ENCODE measurements at places on chromosomes 6 and 20.
A peak's percentile ranks its signal among the peaks of the same experiment; 100 is the strongest.

DNA sequence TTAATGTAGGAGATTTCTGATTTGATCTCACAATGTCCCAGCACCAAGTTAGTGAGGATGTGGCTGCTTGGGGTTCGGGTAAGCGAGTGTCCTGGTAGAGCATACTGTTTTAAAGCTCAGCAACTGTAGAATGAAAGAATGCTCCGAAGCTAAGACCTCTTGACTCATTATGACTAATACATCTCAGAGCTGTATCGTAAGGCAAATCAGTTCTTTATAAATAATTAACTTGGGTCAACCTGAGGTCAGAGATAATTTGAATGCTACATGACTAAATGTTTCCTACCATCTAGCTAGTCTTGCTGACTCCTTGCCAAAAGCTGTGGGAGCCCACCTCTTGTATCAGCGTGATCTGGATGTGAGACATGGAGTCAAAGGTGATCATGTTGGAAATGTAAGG lies 128.8 kb upstream of the PDE7B start:
- no peak for DNase-seq

GRCh38 chr20:4009309-4009708 lies 6.0 kb downstream of the RNF24 start:
- no peak for DNase-seq

- no peak for DNase-seq
Observed at GRCh38 chr6:170089963-170090362, 200.9 kb downstream of the DLL1 start.

GRCh38 chr6:29559524-29560287 lies at the start of gene UBD:
TSS of gene UBD (minus strand) at chr6:29559732. CDS start at chr6:29559701, 31 bp downstream.
- no peak for DNase-seq

DNA sequence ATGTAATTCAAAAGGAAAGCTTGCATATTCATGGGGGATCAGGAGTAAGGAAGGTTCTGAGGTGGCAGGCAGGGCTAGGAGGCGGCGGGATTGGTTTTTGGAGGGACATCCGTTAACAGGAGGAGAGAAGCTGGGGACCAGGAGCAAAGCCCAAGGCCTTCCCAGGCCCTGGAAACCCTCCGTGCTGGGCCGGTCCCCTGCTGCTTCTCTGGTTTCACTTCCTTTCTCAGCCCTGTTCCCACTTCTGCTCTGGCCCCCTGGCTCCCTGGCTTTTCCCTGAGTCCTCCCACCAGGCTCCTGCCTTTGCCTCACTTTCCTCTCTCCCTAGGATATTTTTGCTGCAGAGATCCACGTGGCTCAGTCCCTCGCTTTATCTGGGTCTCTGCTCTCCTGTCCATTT lies 26.4 kb upstream of the SALL4 start:
- DNase-seq = no peak

GRCh38 chr20:53872561-53873229 lies 197.7 kb downstream of the BCAS1 start:
- no peak for DNase-seq

DNA sequence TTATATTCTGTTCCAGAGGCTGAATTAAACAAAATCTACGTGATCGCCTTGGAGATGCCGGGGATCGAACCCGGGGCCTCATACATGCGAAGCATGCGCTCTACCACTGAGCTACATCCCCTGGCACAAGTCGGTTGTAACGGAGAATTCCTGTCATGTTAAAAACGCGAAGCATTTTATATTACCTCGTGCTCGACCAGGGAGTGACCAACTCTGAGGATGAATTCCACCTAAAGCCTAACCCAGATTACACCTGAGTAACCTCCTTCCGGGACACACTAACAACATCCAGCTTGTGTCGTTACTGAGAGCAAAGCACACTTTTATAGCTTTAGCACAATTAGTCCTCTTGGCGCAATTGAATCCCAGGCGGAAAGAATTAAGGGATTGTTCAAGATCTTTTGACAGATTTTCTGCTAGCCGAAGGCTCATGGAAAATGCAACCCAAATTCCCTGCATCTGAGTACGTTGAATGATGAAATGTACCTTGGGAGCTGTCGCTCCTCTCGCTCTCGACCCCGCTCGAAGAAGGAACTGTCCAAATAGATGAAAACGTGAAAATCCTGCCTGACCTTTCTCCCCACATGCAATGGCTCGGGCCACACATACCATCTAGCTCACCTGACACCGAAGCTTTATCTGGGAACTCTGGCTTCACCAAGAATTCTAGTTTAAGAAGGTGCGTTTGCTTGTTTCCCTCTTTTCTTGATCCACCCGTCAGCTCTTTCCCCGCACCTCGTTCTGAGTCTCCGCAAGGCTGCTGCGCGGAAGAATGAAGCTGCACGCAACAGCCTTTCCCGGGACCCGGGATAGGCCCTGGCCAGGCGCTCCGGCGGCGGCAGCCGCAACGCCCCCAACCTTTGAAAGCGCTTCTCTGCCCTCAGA lies 148.3 kb downstream of the GPX5 start:
- DNase-seq = peak; percentile 66

- no peak for DNase-seq
Observed at GRCh38 chr6:50836231-50836630, 17.6 kb downstream of the TFAP2B start.

GRCh38 chr20:49916146-49917002 lies 1.0 kb upstream of the SPATA2 start:
- DNase-seq = no peak

GRCh38 chr6:29875257-29875656 lies 47.6 kb downstream of the HLA-G start:
- DNase-seq = no peak

DNA sequence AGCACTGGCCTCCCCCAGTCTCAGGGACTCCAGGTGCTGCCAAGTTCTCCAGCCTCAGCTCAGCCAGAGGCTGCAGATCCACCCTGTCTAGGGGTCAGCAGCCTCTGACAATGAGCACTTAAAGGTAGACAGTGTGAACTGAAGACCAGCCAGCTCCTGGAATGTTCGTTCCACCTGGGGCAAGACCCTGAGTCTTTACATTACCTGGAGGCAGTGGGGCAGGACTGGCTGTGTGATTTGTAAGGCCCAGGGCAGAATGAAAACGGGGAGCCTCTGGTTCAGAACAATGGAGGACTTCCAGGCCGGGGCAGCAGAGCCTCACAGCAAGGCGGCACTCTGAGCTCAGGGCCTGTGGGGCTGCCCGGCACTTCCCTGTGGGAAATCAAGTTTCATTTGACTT lies 65.0 kb downstream of the CTCFL start:
- DNase-seq = no peak

GRCh38 chr6:168050225-168050880 lies 28.7 kb downstream of the FRMD1 start:
- no peak for DNase-seq

DNA sequence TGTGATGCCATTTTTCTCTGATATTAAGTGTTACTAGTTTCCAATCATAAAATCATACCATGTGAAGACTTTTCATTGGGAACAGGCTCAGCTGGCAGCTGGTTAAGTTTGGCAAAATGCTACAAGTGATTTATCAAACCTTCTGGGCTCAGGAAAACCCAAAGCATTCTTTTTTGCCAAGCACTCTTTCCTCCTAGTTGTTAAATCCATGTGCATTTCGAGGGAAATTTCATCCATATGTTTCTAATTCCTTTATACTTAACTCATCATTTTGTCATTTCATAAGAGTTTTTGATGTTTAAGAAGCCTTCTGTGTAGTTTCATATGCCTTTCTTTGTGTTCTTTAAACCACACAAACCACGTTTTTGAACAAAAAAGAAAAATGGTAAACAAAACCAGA lies 217.6 kb upstream of the PDE10A start:
- DNase-seq = no peak

GRCh38 chr6:41036186-41036585 lies 2.8 kb downstream of the UNC5CL start:
- DNase-seq = no peak

- no peak for DNase-seq
Observed at GRCh38 chr6:20589266-20589665, 55.0 kb downstream of the CDKAL1 start.

- DNase-seq = no peak
Observed at GRCh38 chr6:47106721-47107197, 64.6 kb upstream of the ADGRF1 start.

GRCh38 chr6:22598339-22598738 lies 29.0 kb downstream of the HDGFL1 start:
- DNase-seq = no peak

DNA sequence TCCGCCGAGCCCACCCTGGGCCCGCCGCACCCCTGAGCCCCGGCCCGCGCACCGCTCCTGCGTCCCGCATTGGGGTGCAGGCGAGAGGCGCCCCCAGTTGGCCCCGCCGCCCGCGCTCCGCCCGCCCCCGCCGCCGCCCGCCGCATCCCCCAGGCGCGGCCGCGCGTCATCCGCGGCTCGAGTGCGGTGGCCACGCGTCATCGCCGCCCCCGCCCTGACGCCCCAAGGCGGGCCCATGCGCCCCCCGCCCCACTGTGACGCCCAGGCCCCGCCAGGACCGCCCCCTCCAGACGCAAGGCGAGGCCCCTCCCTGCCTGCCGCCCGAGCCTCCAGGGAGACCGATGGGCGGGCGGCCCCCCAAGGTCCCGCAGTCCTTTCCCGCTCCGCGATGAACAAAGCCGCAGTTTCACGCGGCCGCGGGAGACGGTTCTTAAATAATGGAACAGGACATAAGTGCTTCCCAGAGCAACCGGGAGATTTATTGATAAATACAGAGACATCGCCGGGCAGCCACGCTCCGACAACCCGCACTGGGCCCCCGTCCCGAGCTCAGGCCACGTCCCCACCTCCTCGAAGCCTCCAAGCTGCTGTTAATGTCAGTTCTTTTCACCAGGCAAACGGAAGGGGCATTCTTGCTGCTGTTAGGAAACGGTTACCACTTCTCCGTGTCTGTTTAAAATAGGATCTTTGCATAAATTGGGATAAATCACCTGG lies at the start of gene ANKRD60:
TSS of gene ANKRD60 (minus strand) at position 170 of the 714 bp plus-strand sequence. CDS start at position 170, 0 bp downstream.
- DNase-seq = no peak

- DNase-seq = no peak
Observed at GRCh38 chr20:38579921-38580320, 1.1 kb upstream of the ADIG start.

DNA sequence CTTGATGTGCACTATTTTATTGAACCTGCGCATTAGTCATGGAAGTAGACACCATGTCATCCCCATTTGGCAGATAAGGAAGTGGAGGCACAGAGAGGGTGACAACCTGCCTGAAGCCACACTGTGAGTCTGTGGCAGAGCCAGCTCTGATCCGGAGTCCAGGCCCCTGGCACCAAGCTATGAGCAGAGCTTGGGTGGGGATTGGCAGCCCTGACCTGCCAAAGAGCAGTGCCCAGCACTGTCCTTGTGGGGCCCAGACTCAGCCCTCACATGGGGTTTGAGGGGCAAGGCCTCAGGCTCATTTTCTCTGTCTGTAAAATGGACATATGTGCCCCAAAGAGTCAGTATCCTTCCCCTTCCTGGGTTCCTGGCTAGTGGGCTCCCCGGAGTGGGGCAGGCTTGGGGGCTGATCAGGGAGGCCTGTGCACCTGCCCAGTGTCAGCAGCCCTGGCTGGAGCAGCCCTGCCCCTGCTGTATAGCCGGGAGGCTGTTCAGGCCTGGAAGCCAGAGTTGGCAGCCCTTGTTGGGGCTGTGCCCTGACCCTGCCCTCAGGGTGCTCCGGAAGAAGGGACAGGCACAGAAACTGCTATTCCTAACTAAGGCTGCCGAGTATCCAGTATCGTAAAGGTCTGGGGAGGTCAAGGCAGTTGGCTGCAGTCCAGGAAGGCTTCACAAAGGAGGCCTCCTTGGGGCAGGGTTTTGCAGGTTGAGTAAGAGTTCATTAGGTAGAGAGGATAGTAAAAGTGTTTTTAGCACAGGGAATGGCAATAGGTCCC lies 38.7 kb downstream of the TGM2 start:
- no peak for DNase-seq

DNA sequence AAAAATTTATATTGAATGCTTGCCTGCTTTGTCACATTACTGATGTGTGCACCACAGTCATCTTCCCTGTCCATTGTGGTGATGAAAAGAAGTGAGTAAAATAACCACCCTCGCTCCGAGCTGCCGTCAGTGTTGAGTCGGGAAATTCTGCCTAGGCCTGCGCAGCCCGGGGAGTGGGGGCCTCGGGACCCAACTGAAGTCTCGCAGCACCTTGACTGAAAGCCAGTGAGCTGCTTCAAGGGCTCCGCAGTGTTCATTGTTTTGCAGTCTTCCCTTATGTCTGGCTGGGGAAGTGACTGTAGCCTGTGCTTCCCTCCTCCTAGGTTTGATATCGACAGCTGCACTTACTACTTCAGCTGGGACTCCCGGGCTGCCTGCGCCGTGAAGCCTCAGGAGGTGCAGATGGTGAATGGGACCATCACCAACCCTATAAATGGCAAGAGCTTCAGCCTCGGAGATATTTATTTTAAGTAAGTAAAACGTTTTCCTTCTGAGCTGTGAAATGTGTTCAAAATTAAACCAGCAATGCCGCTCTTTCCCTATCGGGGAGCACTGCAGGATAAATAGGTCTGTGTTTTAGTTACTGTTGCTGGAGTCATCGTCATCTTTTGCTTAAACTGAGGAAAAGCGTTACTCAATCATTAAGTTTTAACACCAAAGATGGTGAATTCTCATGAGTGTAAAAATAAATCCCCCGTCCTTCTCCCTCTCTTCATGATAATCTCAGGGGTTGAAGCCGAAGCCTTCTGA lies 32.7 kb upstream of the SLC22A1 start:
- no peak for DNase-seq

GRCh38 chr6:88665131-88665530 lies 298.3 kb downstream of the RNGTT start:
- DNase-seq = no peak

DNA sequence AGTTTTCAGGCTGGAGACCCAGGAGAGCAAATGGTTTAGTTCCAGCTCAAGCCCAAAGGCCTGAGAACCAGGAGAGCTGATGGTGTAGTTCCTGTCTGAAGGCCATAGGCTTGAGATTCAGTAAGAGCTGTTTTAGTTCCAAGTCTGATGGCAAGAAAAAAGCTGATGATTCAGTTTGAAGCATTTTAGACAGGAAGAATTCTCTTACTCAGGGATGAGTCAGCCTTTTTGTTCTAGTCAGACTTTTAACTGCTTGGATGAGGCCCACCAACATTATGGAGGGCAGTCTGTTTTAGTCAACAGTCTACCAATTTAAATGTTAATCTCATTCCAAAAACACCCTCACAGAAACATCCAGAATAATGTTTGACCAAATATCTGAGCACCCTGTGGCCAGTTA lies 2.5 kb downstream of the ZSCAN26 start:
- no peak for DNase-seq

DNA sequence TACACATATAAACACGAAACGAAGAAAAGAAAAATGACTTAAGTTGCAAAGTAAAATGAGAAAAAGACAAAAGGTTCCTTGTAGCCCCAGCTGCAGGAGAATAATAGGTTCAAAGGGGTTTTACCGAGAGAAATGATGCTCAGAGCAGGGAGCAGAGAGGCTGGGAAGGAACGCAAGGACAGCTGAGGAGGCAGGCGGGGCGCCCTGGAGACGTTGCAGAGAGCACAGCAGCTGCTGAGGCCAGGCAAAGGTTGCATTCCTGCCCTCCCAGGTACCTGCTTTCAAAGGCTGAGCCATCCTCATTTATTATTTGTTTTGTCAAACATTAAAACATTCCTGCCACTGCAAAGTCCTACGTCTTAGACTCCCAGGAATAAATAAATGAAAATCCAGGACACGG lies 16.2 kb upstream of the VAPB start:
- DNase-seq = no peak

GRCh38 chr20:5463007-5463686 lies 146.4 kb upstream of the PROKR2 start:
- DNase-seq = no peak

GRCh38 chr20:33600981-33601380 lies 61.1 kb upstream of the C20orf144 start:
- no peak for DNase-seq

GRCh38 chr6:108706649-108707048 lies 141.6 kb upstream of the ARMC2 start:
- DNase-seq = no peak

All from stimulated activated CD4-positive, alpha-beta T cell treated with anti-CD3 and anti-CD28 coated beads, Interleukin-12 subunit alpha, Interleukin-12 subunit beta, amount 100 ng/mL, for 24 hours (primary cell).